ENCODE measurements at places on chromosomes 2 and 18.
A peak's percentile ranks its signal among the peaks of the same experiment; 100 is the strongest.

- peak; percentile 15 for DNase-seq
Measured at GRCh38 chr2:69580486-69580885, 63.1 kb downstream of the AAK1 start.

DNA sequence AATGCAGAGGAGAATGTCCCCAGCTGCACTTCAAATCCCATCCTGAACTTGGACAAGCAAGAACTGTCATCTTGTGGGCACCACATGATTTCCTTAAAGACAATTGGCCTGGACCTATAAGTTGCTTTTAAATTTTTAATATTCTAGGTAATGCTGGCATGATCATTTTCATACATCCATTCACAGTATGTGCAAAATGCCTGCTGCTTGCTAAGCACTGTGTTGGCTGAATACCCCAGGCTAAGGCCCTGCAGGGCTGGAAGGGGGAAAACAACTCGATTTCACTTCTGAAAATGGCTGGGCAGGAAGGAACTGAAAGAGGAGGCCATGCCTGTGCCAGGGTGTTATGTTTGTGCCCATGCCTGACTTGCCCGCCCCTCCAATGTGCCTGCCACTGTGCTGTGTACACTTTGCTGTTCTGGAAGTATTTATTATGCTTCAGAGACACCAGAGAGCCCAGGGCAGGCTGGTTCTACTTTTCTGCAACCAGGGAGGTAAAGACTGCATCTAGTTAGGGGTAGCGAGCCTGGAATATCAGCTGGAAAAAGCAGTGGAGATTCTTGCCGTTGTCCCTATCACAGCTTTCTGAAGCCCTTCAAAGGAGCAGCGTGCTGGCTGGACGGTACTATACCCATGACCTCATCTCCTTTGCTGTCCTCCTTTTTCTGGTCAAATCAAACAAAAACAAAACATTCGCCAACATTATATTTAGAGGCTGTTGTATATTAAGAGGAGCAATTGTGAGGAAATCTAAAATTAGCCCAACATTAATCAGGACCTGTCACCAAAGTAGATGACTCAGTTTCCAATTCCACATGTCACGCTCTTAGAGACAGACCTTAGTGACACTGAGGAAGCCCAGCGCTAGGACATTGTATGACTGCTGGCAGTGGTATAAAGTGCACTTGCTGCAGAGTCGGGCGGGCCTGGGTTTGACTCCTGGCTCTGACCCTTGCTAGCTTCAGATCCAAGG, 158.1 kb downstream of the DDX1 start:
- no peak for DNase-seq

GRCh38 chr2:84906900-84907714, 1.7 kb downstream of the TMSB10 start:
- DNase-seq, result peak; percentile 95

DNA sequence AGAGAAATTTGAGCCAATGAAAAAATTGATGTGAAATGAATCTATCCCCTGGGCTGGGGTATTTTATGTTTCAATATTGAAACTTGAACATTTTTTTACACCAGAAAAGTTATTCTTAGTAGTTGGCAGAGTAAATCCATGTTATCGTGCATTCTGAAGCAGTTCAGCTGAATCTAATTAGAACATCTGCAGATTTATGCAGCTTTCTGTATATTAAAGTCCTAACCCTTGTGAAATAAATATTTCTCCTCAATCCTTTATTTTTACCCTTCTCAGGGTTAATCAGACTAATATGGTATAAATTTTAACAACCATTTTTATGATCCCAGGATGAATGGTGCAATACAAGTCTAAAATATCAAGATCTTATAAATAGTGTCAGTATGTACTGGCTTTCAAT, 69.5 kb downstream of the CDH20 start:
- DNase-seq, result no peak

- DNase-seq, result no peak
Measured at GRCh38 chr2:110713513-110714362, 18.6 kb upstream of the ACOXL start.

GRCh38 chr18:36162981-36163380, 24.3 kb upstream of the MOCOS start:
- no peak for DNase-seq
